ENCODE measurements at places on chromosomes 2 and 18.

DNA sequence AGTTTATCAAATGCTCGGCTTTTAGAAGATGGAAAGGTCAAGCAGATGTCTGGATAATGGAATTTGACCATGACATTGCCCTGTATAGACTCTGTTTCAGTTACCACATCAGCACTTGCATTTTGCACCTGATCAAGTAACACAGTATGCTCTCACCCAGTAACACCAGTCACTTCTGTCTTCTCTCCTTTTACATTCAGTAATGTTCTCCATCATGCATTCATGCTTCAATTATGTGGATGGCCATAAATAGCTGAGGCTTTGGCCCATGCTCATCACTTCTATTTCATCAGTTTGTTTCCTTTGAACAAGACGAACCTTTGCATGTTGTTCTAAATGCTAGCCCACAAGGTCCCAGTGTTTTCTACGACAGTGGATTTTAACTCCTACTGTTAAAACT lies 322.9 kb upstream of the ACVR2A start:
- no peak for DNase-seq

- no peak for DNase-seq
These were observed 246.1 kb downstream of the NRXN1 start for GRCh38 chr2:50785816-50786215.

GRCh38 chr2:157324331-157324843 lies 1.2 kb downstream of the ERMN start:
- DNase-seq = no peak

DNA sequence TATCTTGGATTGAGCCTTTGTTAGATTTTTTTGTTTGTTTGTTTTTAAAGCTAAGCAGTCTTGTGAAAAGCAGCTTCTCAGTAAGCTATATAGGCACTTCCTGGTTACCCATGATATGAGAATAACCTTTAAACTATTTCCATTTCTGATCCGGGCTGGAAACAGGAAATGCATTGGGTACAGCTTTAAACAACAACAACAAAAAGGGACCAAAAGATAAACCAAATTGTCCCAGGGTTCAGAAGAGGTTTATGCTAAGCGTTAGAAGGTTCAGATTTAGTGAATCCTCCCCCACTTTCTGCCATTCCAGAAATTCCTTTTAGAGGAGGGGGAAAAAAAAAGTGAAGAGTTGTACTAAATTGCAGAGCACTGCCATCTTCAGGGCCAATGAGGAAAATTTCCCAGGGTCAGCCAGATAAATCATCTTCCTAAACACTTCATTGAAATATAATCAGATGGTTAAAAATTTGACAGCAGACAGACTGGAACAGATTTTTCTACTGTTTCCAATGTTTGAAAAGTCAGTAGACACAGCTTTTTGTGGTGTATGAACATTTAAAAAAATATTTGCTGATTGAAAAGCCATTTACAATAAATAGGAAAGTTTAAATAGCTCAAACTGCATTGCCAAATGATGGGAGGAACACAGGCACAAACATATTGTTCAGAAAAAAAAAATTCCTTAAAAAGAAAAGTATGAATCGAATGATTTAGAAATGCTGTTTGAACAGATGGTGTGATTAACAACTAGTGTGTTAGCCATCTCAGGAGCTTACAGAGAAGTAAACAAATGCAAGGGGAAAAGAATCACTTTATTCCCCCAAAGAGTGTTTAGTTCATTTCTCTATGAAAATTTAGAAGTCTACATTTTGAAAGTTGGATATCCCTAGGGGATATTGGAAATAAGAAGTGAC lies 189.9 kb upstream of the TANK start:
- no peak for DNase-seq

- DNase-seq = no peak
These were observed 37.4 kb downstream of the PDIA6 start for GRCh38 chr2:10775021-10775780.

DNA sequence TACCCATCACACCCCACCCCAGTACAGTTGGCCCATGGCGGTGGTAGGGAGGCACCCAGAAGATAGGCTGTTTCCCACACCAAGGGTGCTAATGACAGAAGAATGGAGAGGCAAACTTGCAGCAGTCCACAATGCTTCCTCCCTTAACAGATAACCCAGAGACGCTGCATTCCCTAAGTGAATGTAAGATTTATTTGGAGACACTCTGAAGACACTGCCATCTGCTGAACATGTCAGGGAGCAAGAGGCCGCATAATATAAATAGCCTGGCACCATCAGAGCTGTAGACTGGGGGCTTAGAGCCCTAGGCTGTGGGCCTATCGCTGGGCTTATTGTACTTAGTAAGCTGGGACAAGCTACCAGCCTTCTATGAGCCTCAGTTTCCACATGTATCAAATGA lies 2.2 kb upstream of the IWS1 start:
- DNase-seq = no peak

DNA sequence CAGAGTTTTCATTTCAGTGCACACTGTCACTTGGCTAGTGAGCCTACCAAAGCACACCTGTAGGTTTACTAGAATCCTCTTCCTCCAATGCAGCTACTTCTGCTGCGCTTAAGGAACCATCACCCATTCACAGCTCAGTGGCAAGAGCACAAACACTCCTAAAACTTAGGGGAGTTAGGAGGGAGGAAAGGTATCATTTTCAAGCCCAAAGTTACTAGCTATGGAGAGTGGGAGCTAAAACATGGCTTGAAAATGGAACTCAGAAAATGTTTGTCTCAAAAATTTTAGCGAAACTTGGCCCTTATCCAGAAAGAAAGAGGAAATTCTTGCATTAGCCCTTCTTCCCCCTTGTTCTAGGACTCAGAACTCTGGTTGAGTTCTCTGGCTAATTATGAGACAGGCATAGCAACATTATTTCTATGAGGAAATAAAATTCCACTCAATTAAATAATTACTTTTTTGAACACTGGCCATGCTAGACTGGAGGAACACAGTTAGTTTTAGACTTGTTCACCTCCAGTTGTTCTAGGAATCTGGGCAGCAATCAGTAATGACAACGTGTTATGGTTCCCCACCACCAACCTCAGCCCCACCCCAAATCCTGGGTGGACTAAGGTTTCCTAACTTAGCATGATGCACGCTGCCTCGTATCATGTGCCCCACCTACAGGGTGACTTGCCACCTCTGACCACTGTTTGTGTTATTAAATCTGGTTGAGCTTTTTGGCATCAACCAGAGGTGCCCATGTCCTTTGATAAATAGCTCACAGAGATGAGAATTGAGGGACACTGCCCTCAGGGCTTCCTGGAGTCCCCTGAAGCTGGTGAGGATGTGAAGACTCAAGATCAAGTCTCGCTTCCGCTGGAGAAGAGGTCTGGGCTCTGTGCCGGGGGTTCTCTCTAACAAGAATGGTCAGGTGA lies 32.8 kb downstream of the LPIN2 start:
- peak; percentile 55 for DNase-seq

- DNase-seq = no peak
These were observed 54.7 kb downstream of the INO80D start for GRCh38 chr2:206031162-206031784.

GRCh38 chr2:44753552-44754285 lies 187.8 kb upstream of the SIX3 start:
- no peak for DNase-seq

DNA sequence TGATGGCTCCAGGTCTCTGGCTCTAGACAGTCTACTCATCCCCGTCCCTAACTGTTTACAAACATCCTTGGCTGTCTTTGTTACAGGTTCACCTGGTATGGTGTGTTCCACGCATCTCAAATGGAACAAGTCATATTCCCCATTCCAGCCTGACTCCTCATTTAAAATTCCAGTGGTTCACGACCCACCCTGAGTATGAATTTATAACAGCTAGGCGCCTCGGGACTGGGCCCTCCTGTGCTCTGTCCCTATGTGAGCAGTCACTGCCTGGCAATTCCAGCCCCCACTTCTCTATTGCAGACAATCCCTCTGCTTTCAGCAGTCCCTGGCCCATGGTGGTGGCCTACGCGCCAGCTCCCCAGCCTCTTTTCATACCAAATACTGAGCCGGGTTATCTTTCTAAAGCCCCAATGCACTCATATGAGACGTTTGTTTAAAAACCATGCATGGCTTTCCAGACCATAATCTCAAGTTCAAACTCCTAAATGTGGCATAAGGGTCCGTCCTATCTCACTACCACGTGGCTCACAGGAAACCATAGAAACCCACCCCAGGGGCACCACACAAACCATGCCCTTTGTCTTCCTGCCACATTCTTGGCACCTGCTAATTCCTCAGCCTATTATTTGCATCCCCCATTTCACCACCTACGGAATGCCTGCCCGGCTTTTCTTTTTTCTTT lies 1.6 kb downstream of the SERPINB8 start:
- no peak for DNase-seq

- no peak for DNase-seq
These were observed 196.3 kb downstream of the MREG start for GRCh38 chr2:215817046-215817445.

- no peak for DNase-seq
These were observed 229.1 kb upstream of the SLC14A2 start for GRCh38 chr18:45386041-45386655.

GRCh38 chr2:49843314-49843713 lies 689.0 kb upstream of the FSHR start:
- no peak for DNase-seq

DNA sequence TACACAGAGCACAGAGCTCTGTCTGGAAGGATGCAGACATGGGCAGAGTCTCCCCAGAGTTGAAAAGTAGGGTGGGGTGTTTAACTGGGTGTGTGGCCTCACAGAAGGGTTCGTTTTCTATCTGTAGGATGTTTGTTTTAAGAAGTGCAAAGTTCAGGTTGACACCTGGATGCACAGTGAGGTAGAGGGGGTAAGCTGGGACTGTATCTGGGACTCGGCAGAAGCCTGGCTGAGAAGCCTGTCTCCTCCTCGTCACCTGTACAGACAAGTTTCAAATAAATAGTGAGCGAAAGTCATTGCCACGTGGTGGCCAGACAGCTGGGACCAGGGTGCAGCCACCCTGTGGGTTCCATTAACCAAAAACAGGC lies 145.9 kb downstream of the KLHL29 start:
- no peak for DNase-seq

DNA sequence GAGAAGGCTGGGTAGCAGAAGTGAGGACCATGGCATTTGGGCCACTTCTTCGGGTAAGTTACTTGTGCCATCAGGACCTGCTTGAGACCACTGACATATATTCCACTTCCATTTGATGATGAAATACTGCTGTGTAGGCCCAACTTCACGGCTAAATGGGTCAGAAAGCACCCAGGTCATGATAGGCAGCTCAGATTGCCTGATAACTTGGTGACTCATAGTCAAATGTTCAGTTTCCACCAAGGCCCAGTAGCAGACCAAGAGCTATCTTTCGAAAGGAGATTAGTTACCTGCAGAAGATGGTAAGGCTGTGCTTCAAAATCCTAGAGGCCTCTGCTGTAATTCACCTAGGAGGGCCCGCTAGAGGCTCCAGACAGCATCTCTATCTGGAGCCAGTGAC lies 31.8 kb upstream of the MEX3C start:
- DNase-seq = no peak

- DNase-seq = no peak
These were observed 286.0 kb downstream of the ZEB2 start for GRCh38 chr2:144233733-144234541.

DNA sequence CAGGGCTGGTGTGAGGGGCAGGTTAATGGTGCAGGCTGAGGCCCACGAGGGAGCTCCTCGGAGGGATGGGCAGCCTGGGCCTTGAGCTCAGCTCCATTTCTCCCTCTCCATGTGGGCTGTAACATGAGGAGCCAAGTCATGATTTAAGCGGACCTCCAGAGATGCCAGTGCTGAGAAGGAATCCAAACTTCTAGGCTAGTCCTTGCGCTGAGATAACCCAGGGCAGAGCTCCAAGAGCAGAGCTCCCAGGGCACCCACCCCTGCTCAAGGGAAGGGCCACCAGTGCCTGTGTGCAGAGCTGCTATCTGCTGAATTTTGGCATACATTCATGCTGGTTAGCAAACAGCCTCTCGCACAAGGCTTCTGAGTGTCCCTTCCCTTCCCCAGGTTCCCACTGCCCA lies 95.1 kb downstream of the MRO start:
- DNase-seq = no peak

- DNase-seq = no peak
These were observed 129.1 kb downstream of the PIEZO2 start for GRCh38 chr18:11020161-11020853.

GRCh38 chr2:64581777-64582539 lies 57.8 kb downstream of the AFTPH start:
- no peak for DNase-seq

GRCh38 chr2:134558208-134558830 lies 160.5 kb downstream of the TMEM163 start:
- no peak for DNase-seq

DNA sequence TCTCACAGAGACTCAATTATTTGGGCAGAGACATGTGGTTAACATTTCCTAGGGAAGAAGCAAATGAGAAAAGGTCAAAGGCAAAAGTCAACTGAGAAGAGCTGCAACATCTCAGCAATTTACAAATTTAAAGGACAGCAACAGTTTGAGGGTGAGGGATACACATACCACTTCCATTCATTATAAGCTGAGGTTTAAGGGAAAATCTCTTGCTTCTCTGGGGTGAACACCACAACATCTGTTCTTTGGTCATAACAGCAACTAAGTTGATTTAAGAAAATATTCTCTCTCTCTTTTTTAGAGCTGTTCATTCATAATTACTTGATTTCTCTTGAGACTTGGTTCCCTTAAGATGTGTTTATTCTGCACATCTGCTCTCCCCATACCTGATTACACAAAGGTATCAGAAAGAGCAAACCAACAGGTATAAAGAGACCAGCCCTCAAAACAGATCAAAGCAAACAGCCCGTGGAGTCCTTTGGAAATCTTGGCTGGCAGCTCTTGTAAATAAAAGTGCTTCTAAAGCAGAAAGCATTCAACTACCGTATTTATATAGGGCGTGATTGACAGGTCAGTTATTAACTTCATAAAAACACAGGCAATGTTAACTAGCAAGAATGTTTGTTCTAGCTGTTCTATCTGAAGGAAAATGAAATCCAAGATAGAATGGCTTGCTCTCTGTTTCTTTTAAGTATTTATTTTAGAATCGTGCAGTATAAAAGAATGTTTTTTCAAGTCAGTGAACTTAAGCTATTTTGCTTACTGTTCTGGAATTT lies 132.8 kb downstream of the THADA start:
- no peak for DNase-seq

DNA sequence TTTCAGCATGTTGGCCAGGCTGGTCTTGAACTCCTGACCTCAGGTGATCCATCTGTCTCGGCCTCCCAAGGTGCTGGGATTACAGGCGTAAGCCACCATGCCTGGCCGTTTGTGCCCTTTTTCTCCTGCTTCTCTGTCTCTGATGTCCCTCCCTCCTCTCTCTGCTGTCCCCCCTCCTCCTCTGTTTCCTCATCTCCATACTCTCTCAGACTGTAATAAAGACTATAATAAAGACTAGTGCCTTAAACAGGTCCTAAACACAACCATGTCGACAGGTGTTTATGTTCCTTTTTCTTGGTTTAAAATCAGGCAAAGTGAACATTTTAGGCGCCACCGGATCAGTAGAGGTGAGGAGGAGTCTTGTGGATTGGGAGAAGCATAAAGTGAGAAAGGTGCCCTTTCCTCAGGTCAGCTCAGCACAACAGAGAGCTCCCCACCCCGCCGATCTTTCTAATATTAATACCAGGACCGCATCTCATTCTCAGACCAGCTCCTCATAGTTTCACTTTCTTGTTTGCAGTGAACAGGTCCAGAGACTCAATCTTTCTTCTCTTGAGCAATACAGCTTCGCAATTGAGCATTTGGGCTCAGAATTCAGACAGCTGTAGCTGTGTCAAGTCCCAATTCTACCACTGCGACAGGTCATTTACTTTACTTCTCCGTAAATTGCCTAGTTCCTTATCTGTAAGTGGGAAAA lies 23.7 kb downstream of the TIMM21 start:
- no peak for DNase-seq

All from CD4-positive, alpha-beta T cell treated with Interleukin-15 for 1 hour (primary cell).